Suppressor macrophage (primary cell): ENCODE measurements at places on chromosomes 16 and 17.
A peak's percentile ranks its signal among the peaks of the same experiment; 100 is the strongest.

DNA sequence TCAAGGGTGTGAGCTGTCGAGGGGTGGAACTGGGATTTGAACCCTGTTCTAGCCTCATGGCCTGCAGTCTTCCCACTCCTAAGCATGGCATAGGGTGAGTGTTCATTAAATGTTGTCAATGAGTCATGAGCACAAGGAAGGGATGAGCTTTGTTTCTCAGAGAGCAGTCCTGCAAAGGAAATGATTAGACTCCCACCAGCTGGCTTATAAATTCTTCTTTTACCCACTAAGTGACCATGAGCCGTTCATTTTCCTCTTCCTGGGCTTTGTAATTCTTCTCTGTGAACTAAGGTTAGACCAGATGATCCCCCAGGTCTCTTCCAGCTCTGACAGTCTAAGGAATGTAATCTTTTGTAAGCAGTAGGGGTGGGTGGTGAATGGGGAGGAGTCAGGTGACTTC lies 47.9 kb upstream of the HNF1B start:
- DNase-seq = peak; percentile 84

DNA sequence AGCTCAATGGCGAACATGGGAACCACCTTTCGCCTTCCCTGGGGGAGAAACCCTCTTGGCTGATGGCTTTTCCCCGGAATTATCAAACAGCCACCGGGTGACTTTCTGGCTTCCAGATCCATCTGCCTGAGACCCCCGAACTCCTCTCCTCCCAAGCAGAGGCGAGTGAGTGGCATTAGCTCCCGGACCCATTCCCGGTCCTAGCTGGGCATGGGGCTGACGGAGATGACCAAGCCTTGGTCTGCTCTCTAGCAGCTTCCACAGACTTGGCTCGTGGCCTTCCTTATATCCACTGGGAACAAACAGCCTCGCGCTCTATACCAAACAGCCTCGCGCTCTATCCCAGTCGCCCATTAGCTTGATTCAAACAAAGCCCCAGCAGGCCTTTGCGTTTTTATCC lies 62.4 kb downstream of the CCDC182 start:
- no peak for DNase-seq

- DNase-seq = no peak
Observed at GRCh38 chr17:66514227-66514806, 211.9 kb downstream of the PRKCA start.

DNA sequence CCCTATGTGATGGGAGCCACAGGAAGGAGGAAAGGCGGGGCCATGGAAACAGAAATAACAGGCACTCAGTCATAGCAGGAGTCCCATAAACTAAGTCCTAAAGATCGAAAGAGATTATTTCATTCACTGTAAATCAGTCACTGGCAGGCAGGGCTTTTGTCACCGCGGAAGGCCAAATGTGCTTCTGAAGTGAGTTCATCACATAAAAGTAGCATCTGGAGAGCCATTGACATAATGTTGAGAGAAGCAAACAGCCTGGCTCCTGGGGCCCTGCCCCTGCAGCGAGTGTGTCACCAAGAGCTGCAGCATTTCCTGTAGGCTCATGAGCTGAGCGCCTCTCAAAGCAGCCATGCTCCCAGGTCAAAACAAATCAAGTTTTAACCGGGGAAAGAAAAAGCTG lies 476.2 kb downstream of the HAPSTR1 start:
- DNase-seq = no peak

- DNase-seq = no peak
Observed at GRCh38 chr17:56765449-56765848, 68.3 kb downstream of the C17orf67 start.

DNA sequence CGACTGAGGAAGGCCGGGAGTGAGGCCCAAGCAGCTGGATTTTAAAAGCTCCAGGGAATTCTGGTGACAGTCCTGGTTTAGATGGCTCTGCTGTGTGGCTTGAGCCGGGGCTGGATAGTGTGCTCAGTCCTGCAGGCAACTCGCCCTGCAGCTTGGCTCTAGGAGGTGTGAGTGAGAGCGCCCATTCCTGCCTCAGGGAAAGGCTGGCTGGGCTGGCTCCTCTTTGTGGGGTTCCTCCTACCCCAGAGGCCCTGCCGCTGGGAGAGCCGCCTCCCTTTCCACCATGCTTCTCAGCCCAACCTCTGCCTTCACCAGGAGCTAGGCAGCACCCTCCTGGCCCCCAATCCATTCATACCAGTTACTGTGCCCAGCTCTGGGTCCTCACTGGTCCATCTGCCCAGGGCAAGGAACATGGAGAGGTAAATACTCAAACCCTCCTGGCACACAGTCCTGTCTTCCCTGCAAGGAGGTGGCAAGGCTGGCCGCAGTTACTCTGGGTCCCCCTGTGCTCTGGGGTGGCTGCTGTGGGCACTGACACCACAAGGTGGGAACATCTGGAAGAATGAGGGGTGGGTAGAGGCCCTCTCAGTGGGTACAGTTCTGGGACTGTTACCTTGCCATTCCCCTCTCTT lies 47.1 kb downstream of the VAC14 start:
- no peak for DNase-seq
